ENCODE measurements at places on chromosomes 4 and X.
A peak's percentile ranks its signal among the peaks of the same experiment; 100 is the strongest.

GRCh38 chr4:168593399-168593798 lies 96.5 kb downstream of the PALLD start:
- no peak for DNase-seq

DNA sequence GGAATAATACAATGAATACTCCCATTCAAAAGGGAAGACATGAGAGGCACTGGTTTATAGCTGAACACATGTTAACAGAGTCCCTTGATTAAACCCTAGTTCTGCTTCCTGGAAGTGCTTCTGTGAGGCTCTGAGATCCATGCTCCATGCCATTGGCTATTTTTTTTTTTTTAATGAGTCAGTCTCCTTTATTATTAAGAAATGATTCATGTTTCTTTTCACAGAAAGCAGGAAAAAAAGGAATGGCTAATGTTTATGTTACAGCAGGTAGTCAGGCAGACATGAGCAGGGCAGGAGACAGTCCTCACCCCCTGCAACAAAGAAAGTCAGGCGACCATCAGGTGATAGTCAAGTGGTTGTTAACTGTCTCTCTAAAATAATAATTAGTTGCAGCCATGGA lies 598.7 kb downstream of the EPHA5 start:
- DNase-seq = no peak

DNA sequence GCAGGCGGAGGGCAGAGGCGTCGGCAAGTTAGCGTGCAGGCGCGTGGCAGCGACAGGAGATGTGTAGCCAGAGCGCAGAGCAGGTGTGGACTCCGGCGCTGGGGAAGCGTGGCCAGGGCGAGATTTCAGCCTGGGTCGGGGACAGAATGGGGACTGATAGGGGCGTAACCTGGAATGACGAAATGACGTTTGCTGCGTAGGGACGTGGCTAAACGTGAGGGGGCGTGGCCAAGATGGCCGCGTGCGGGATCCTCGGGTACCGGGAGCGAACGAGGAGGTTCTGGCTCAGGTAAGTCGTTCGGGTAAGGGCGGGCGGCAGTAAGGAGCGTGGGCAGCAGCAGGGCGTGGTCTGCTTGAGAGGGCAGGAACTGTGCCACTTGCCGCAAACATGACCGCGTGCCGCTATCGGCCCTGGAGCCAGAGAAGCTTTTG lies 10.9 kb upstream of the CLTRN start:
- peak; percentile 71 for DNase-seq

DNA sequence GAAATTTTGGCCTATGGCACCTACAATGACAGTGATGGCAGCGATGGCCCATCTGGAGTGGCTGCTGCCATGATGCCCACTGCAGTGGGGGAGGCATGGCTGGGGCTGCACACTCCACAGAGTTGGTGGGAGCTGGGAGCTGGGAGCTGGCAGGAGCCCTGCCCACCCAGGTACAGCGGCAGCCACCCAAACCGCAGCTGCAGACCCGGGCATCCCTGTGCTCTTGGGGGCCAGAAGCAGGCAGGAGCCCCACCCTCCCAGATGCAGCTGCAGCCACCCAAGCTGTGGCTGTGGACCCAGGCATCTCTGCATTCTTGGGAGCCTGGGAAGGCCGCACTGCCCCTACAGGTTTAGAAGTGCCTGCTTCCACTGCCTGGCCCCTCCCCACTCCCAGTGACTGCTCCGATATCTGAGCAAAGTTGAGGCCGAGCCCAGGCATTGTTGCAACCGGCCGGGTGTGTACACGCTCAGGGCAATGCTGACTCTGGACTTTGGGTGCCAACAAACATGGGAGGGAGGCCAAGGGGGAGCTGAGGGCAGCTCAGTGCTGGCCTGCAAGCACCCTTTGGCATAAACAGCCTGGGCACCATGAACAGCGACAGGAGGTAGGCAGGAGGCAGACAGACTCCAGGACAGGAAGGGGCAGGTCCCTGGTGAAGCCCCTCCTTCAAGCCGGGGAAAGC lies 82.8 kb downstream of the PPP4R3C start:
- DNase-seq = no peak

DNA sequence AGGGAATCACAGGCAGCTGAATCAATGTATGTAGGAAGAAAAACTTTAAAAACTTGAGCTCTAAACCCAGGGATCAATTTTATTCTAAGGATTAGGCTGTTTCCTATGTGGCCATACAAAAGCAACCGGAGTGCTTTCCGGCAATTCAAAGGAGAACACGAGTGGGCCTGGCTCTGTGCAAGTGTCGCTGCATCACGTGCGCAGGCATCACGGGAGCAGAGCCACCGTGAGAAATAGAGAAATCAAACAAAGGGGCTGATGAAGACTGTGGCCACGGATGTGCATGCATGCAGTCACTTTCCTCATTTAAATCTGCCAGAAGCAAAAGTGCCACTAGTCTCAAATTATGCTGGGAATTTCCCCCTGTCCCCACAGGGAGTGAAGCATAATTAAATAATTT lies 196.9 kb downstream of the NSUN7 start:
- DNase-seq = no peak

DNA sequence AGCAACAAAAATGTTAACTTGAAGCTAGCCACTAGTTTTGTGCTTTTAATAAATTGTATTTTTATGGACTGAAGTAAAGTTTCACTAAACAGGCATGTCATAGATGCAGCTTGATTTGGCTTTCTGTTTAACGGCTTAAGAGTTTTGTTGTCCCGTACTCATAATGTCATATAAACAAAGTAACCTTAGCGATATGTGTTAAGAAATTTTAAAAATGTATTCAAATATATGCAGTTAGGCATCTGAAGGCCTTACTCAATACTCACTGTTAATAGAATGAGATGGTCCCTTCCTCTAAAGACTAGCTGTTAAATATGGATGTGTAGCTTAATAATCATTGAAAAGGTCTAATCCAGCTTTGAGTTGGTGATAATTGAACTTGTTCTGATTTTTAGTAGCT lies 1.0 kb upstream of the SCLT1 start:
- no peak for DNase-seq
